ENCODE measurements at places on chromosomes 12 and 14.

GRCh38 chr14:85293612-85294234 is 236.2 kb upstream of the FLRT2 start:
- DNase-seq, result no peak

DNA sequence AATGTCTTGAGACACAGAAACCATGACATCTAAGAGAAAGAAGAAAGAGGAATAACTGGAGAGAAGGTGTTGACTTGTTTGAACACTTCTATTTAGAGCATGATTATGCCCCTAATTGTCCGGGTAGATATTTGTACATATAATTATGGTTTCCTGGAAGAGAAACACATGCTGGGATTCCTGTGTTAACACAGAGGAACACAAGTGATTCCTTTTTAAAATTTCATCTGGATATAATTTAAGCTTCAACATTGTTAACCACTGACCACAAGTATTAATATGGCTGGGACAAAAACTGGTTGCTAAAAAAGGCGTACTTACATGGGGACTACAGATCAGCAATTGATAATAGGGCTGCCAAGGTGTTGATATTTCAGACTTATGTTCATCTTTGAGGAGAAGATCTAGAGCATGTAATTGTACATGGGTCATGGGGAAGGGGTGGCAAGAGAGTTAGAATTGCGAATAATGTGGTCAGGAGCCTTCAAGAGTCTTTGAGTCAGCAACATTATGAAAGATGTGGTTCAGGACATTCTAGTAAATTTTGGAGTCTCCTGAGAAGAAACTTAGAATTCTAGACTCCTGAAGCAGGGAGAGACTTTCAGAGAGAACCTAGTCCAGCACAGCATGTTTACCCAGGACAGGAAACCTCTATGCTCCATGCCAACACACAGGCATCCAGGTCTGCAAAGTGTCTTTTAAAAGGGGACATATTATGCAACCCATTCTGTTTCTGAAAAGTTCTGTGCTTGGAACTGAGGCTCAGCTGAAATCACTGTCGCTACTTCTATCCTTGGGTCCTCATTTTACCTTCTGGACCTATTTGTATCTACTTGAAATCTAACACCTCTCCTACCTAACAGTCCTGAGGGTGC is 56.5 kb downstream of the SLC38A1 start:
- no peak for DNase-seq

DNA sequence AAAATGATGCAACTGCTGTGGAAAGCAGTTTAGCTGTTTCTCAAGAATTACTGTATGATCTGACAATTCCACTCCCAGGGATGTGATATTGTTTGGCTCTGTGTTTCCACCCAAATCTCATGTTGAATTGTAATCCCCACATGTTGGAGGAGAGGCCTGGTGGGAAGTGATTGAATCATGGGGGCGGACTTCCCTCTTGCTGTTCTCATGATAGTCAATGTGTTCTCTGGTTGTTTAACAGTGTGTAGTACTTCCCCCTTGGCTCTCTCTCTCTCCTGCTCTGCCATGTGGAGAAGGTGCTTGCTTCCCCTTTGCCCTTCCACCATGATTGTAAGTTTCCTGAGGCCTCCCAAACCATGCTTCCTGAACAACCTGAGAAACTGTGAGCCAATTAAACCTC is 93.4 kb upstream of the CPM start:
- DNase-seq, result no peak

GRCh38 chr14:61253064-61253738 is 27.9 kb downstream of the TMEM30B start:
- DNase-seq, result no peak
